ENCODE measurements at places on chromosomes 5 and 9. TPM values are rescaled to one million over a fixed set of nuclear protein-coding genes. Genes with fewer than 3 reads are reported as not detected.

Gene MTAP
- total RNA-seq = 44.9 TPM

- H3K4me1 ChIP-seq = no peaks in the 10 kb centered on the region
- no peak overlapping the region for H3K27ac ChIP-seq
- DNase-seq = no peak
- no peak overlapping the region for H3K4me3 ChIP-seq
- H3K27me3 ChIP-seq = no peaks in the 10 kb centered on the region
Measured at GRCh38 chr5:68898951-68899471, 194.8 kb upstream of the SLC30A5 start.

DNA sequence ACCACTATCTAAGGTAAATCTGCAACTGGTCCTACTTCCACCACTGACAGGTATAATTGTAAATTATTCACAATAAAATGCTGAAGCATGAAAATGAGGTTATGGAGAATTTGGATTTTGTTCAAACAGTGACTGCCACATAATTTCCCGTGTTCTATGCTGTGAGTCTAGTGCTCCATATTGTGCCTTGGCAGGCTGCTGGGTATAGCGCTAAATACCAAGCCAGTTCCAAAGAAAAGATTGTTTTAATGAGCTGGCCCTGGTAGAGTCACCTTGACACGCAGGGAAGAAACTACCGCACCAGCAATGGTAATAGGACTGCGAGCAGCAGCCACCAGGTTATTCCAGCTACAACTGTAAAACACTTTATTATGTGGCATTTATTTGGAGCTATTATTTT, 30.4 kb downstream of the PSMB7 start:
- no peaks in the 10 kb centered on the region for H3K27me3 ChIP-seq
- no peak overlapping the region for H3K4me3 ChIP-seq
- DNase-seq = no peak
- peaks cover 20% of the 10 kb centered on the region for H3K36me3 ChIP-seq

- peaks cover 29% of the 10 kb centered on the region for H3K27me3 ChIP-seq
- no peaks in the 10 kb centered on the region for H3K36me3 ChIP-seq
- no peaks in the 10 kb centered on the region for H3K4me1 ChIP-seq
- H3K4me3 ChIP-seq = peak within 1 kb of the TSS; percentile 46
- peak; percentile 65 for DNase-seq
Measured at GRCh38 chr5:140966293-140967225, at the start of gene PCDHAC2. PCDHAC2 (plus strand) TSS chr5:140966476; CDS start chr5:140966767, 291 bp downstream.

GRCh38 chr9:893843-894420, 52.4 kb downstream of the DMRT1 start:
- peaks cover 12% of the 10 kb centered on the region for H3K4me1 ChIP-seq
- no peaks in the 10 kb centered on the region for H3K36me3 ChIP-seq
- no peak overlapping the region for H3K27ac ChIP-seq
- H3K27me3 ChIP-seq = peaks cover 7% of the 10 kb centered on the region
- peak; percentile 76 for DNase-seq
